ENCODE measurements at places on chromosomes 2 and 18. TPM values are rescaled to one million over a fixed set of nuclear protein-coding genes. Genes with fewer than 3 reads are reported as not detected.

Gene FBXO15
- total RNA-seq, result 7.5 TPM

Gene IL1RL1
- 4.6 TPM for total RNA-seq

Gene FOXI3
- 1.7 TPM for total RNA-seq

Gene IWS1
- 23.4 TPM for total RNA-seq

DNA sequence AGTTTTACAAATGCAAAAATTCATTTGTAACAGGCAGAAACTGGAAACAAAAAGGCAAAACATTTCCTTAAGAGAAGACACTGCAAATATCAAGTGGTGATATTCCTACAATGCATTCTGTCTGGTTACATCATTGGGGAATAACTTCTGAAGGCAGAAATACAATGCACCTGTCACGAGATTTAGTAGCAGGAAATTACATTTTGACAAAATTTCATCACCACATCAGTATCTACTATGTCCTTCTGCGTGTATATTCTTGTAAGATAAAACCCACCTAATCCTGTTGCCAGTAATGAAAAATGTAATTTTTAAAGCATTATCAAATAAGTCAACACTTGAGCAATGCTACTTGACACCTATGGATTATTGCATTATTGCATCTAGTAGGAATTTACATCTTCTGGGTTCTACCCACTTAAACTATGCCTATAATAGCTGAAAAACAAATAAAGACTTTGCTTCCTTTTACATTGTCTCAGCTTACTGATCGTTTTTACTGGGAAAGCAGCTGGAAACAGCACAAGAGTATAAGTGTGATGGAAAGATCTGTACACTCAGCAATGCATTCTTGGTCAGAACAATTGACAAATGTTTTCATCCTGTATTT lies 59.5 kb downstream of the IRS1 start:
- no peak for DNase-seq

GRCh38 chr2:40286721-40287120 lies 165.2 kb downstream of the SLC8A1 start:
- no peak for DNase-seq

GRCh38 chr2:237290261-237290660 lies 123.7 kb downstream of the COL6A3 start:
- DNase-seq, result peak; percentile 91

GRCh38 chr2:116117845-116118244 lies 1675.4 kb downstream of the DPP10 start:
- no peak for DNase-seq

DNA sequence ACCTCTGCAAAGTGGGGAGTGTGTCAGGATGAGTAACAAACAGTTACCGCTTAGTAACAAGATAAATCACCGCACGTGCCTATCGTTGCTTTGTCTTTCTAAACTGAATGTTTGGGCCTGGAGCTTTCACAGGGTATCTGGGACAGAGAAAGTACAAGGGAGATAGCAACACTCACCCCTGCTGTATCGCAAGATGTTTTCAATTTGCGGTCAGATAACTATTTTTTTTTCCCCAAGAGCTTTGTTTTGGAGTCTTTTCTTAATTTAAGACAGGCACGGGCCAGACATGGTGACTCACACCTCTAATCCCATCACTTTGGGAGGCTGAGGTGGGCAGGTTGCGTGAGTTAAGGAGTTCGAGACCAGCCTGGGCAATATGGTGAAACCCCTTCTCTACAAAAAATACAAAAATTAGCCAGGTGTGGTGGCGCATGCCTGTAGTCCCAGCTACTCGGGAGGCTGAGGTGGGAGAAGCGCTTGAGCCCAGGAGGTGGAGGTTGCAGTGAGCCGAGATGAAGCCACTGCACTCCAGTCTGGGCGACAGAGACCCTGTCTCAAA lies 146.6 kb downstream of the GBX2 start:
- no peak for DNase-seq

DNA sequence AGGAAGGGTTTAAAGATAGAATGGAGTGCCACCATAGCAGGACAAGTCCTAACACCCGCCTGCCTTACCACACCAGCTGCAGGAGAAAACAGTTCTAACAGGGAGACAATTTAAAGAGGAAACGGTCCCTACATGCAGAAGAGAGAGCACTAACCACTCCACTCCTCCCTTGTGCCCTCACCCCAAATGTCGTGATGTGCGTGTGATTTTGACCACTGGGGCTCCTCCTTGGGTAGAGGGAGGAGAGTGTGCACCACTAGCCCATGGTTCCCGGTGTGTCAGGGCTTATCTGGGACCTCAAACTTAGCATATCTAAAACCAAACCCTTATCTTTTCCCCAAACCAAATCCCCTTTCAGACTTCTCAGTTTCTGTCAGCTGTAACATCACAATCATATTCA lies 105.5 kb upstream of the CCDC68 start:
- no peak for DNase-seq

- no peak for DNase-seq
These were observed 289.6 kb downstream of the SOCS6 start for GRCh38 chr18:70578480-70578879.

DNA sequence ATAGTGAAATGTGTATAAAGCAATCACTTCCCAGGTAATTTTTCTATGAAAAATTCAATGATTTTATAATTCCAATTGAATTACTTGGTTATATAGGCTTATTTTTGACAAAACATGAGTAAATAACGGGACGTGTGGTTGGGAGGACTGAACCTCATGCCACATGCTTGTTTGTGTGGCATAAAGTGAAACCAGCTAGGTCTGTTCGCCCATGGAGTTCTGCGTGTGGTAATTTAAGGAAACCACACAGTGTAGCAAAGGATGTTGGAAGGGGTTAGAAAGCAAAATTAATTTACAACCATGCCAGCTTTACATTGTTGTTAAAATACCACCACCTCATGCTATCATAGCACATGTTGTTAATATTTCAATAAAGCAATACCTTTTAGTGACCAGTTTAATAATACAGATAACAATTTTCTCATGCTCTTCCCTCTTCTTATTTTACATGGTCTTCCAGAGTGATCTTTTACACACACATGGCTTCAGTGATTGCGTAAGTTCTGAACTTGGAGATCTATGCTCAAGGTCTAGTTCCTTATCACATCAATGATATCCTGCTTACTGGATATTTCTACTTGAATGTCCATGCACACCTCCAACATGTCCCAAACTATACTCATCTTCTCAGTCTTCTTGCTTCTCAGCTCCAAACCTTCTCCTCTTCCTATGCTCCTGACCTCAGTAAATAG lies 156.4 kb upstream of the ITGA4 start:
- no peak for DNase-seq

- no peak for DNase-seq
These were observed 64.6 kb upstream of the SH3BP4 start for GRCh38 chr2:234887195-234887594.

GRCh38 chr2:52821631-52822030 lies 946.0 kb upstream of the CHAC2 start:
- DNase-seq, result no peak

DNA sequence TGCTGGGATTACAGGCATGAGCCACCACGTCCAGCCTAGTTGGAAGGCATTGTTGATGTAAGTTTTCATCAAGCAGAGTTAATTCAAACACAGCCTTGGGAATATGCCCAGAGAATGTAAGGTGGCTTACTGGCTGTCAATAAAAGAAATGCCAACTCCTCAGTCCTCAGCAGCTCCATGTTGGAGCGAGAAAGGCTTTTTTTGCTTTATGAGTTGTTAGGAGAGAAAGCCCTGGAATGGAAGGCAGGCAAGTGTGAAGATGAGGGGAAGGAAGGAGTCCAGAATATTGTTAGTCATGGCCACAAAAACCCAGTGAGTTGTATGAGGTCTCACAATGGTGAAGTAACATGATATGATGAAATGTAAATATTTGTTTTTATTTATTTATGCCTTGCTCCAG lies 57.1 kb downstream of the MAP4K4 start:
- no peak for DNase-seq

- DNase-seq, result no peak
These were observed 195.3 kb upstream of the MEIS1 start for GRCh38 chr2:66239655-66240054.

DNA sequence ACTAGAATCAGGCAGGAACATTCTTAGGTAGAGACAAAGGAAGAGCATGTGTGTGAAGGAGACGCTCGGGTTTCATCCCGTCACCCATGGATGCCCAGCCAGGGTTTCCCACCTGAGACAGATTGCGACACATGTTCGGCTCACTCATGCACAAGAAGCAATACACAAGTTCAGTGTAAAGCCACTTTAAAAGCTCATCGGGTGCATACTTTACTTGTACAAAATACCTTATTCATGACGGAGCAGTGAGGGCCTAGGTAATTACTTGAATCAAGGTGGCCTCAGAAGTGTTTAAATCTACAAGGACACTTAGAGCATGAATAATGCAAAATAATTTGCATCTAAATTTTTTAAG lies 42.0 kb downstream of the ZEB2 start:
- no peak for DNase-seq
